ENCODE measurements at places on chromosomes 5 and 9. TPM values are rescaled to one million over a fixed set of nuclear protein-coding genes. Genes with fewer than 3 reads are reported as not detected.
A peak's percentile ranks its signal among the peaks of the same experiment; 100 is the strongest.

DNA sequence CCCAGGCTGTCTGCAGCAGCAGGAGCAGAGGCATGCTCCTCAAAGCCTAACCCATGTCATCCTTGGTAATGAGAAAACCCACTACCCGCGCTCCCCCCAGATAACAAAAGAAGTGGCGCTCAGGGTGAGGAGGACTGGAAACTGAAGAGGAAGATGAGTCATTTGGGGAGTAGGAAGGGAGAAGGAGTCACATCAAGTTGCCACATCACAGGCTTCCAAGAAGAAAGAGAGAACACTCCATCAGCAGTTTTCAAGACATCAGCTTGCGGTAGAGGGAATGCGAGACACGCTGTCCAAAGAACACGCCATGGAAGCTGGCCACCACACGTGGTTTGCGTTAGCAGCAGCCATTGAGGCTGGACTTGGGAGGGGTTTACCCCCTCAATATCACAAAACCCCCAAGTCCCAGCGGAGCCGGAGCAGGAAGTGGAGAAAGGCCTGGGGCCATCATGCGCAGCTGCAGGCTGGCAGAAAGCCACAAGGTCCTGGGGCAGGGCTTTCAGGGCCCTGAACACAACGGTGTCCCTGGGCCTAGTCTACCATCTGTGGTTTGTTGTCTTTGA lies 41.5 kb downstream of the SH3PXD2B start:
- no peak overlapping the region for H3K4me3 ChIP-seq
- peaks cover under 1% of the 10 kb centered on the region for H3K4me1 ChIP-seq
- no peaks in the 10 kb centered on the region for H3K36me3 ChIP-seq
- peak overlapping the region; percentile 88 for H3K27ac ChIP-seq
- peak; percentile 92 for DNase-seq

DNA sequence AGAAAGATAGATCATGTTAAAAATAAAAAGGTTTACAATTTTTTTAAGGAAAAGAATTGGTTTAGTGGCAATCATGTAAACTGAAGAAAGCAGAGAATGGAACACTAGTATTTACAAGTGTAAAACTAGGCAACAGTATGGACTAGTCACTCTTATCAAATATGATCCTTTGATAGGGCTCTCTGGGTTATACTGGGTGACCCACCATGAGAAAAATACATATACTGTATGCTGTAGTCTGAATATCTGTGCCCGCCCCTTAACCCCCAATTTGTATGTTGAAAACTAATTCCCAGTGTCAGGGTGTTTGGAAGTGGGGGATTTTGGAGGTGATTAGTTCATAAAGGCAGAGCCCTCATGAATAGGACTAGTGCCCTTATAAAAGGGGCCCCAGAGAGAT lies 236.8 kb upstream of the TARS1 start:
- peaks cover 12% of the 10 kb centered on the region for H3K4me1 ChIP-seq
- no peak overlapping the region for H3K4me3 ChIP-seq
- no peaks in the 10 kb centered on the region for H3K27me3 ChIP-seq
- no peak overlapping the region for H3K27ac ChIP-seq

GRCh38 chr5:72284559-72285423 lies 35.2 kb downstream of the MRPS27 start:
- no peaks in the 10 kb centered on the region for H3K27me3 ChIP-seq
- no peak overlapping the region for H3K27ac ChIP-seq
- H3K36me3 ChIP-seq = peaks cover 11% of the 10 kb centered on the region

Gene GPX8
- 3.9 TPM for total RNA-seq

Gene NIPBL
- 51.9 TPM for total RNA-seq

DNA sequence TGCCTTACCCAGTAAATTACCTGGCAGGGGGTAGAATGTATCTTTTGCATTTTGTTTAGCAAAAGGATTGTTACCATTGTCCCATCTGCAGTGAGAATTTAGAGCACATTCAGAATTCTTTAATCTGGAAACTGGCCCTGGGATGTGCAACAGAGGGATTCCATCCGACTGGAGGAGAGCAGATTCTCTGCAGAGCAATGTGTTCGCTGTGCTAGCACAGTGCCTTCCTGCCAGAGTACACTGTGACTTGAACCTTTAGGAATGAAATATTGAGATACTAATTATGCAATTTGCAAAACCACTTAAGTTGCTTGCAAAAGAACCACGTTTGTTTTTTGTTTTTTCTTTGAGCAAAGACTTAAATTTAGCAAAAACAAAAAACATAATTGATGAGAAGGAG lies 22.5 kb upstream of the DMRT1 start:
- H3K4me3 ChIP-seq = no peak overlapping the region
- H3K4me1 ChIP-seq = no peaks in the 10 kb centered on the region
- no peaks in the 10 kb centered on the region for H3K36me3 ChIP-seq
- H3K27me3 ChIP-seq = no peaks in the 10 kb centered on the region
- H3K27ac ChIP-seq = no peak overlapping the region

GRCh38 chr5:33524476-33524875 lies 83.7 kb downstream of the TARS1 start:
- H3K27ac ChIP-seq = no peak overlapping the region
- no peaks in the 10 kb centered on the region for H3K27me3 ChIP-seq
- no peak for DNase-seq
- no peaks in the 10 kb centered on the region for H3K4me1 ChIP-seq
- H3K36me3 ChIP-seq = peaks cover 4% of the 10 kb centered on the region
- H3K4me3 ChIP-seq = no peak overlapping the region

Gene IL7R
- 0.92 TPM for total RNA-seq

Gene SVEP1
- 14.3 TPM for total RNA-seq

- H3K4me1 ChIP-seq = peaks cover 4% of the 10 kb centered on the region
- no peaks in the 10 kb centered on the region for H3K27me3 ChIP-seq
- H3K27ac ChIP-seq = no peak overlapping the region
- no peak for DNase-seq
- no peaks in the 10 kb centered on the region for H3K36me3 ChIP-seq
- no peak overlapping the region for H3K4me3 ChIP-seq
These were observed 13.3 kb downstream of the RIC1 start for GRCh38 chr9:5642170-5642569.

- no peak overlapping the region for H3K27ac ChIP-seq
- no peak overlapping the region for H3K4me3 ChIP-seq
- H3K27me3 ChIP-seq = no peaks in the 10 kb centered on the region
- no peak for DNase-seq
These were observed 377.8 kb downstream of the KIAA0825 start for GRCh38 chr5:94240596-94240992.

Gene SHC3
- total RNA-seq = 0.23 TPM

DNA sequence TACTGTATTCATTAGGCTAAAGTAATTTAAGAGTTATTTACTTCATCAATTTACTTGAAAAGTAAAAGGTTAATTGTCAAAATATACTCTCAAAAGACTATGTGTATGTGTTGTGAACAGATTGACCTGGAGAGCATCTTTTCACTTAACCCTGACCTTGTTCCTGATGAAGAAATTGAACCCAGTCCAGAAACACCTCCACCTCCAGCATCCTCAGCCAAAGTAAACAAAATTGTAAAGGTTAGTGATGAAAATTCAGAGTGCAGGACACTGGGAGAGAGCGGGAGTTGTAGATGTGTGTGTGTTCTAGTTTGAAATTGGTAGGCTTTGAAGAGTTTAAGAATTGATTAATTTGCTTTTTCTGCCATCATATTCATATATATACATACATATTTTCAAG lies 41.9 kb downstream of the KIF2A start:
- DNase-seq = no peak
- no peaks in the 10 kb centered on the region for H3K4me1 ChIP-seq
- no peaks in the 10 kb centered on the region for H3K27me3 ChIP-seq
- peaks cover 21% of the 10 kb centered on the region for H3K36me3 ChIP-seq
- no peak overlapping the region for H3K27ac ChIP-seq

DNA sequence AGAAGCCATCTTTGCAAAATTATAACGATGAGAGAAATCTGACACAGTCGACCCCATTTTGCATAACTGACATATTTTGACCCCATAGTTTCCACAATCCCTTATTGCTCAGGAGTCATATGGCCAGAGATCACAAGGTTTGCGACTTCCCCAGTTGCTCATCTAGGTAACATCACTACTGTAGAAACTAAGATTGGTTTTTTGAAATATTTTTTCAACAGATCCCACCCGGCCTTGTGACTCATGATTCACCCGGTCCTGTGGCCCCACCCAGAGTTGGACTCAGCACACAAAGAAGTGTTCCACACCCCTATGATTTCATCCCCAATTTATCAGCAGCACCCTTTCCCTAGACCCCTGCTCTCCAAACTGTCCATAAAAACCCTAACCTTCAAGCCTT lies 50.2 kb downstream of the TIMD4 start:
- H3K4me1 ChIP-seq = no peaks in the 10 kb centered on the region
- DNase-seq = no peak
- H3K27ac ChIP-seq = no peak overlapping the region
- no peaks in the 10 kb centered on the region for H3K27me3 ChIP-seq
- no peaks in the 10 kb centered on the region for H3K36me3 ChIP-seq
- H3K4me3 ChIP-seq = no peak overlapping the region

- no peak overlapping the region for H3K27ac ChIP-seq
- H3K4me1 ChIP-seq = no peaks in the 10 kb centered on the region
- H3K36me3 ChIP-seq = no peaks in the 10 kb centered on the region
- no peak for DNase-seq
- H3K27me3 ChIP-seq = no peaks in the 10 kb centered on the region
These were observed 184.6 kb upstream of the PUM3 start for GRCh38 chr9:3028535-3028934.

- no peak for DNase-seq
- H3K27me3 ChIP-seq = no peaks in the 10 kb centered on the region
- no peak overlapping the region for H3K27ac ChIP-seq
- no peak overlapping the region for H3K4me3 ChIP-seq
- peaks cover 53% of the 10 kb centered on the region for H3K36me3 ChIP-seq
These were observed 105.8 kb downstream of the DAB2IP start for GRCh38 chr9:121757281-121757585.

Gene C8G
- total RNA-seq = 1.4 TPM

DNA sequence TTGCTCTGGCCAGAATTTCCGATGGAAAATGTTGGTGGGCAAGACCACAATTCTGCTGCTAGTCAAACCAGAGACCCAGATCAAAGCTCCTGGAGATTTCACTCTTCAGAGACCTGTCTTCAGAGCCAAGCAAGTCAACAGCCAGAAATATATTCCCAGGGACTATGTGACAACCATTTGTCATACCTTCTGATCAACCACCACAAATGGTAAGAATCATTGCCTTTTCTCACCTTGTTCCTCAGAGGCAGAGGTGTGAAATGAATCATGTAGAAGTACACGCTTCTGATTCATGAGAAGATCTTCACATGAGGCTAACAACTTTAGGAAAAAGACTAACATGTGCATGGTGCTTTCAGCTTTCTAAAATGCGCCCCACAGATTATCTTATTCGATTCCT lies 53.5 kb downstream of the SUSD1 start:
- no peaks in the 10 kb centered on the region for H3K27me3 ChIP-seq

Gene WNT8A
- not detected for total RNA-seq

- no peak overlapping the region for H3K27ac ChIP-seq
- no peak for DNase-seq
- no peaks in the 10 kb centered on the region for H3K4me1 ChIP-seq
- no peak overlapping the region for H3K4me3 ChIP-seq
- H3K27me3 ChIP-seq = peaks cover 7% of the 10 kb centered on the region
These were observed 64.4 kb upstream of the PCAT7 start for GRCh38 chr9:94490465-94490864.

Gene RASEF
- not detected for total RNA-seq

DNA sequence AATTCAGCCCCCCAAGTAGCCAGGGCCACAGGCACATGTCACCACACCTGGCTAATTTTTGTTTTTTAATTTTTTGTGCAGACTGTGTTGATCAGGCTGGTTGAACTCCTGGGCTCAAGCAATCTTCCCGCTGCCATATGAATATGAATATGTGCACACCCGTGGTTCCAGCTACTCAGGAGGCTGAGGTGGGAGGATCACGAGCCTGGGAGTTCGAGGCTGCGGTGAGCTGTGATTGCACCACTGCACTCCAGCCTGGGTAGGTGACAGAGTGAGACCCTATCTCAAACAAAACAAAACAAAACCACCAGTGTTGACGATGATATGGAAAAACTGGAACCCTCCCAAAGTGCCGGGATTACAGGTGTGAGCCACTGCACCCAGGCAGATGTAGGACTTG lies 32.0 kb downstream of the EHMT1 start:
- no peaks in the 10 kb centered on the region for H3K27me3 ChIP-seq
- no peak overlapping the region for H3K4me3 ChIP-seq
- no peaks in the 10 kb centered on the region for H3K36me3 ChIP-seq
- H3K27ac ChIP-seq = no peak overlapping the region
- DNase-seq = no peak
- H3K4me1 ChIP-seq = peaks cover 3% of the 10 kb centered on the region

- no peak overlapping the region for H3K27ac ChIP-seq
- no peaks in the 10 kb centered on the region for H3K36me3 ChIP-seq
- H3K4me3 ChIP-seq = no peak overlapping the region
- H3K4me1 ChIP-seq = no peaks in the 10 kb centered on the region
- no peak for DNase-seq
These were observed 440.9 kb downstream of the DIRAS2 start for GRCh38 chr9:90201766-90202165.

Gene PAM
- total RNA-seq = 1,220 TPM

- H3K27ac ChIP-seq = no peak overlapping the region
- DNase-seq = no peak
- H3K27me3 ChIP-seq = no peaks in the 10 kb centered on the region
- no peaks in the 10 kb centered on the region for H3K36me3 ChIP-seq
These were observed 53.9 kb downstream of the ZCCHC7 start for GRCh38 chr9:37174247-37174646.

DNA sequence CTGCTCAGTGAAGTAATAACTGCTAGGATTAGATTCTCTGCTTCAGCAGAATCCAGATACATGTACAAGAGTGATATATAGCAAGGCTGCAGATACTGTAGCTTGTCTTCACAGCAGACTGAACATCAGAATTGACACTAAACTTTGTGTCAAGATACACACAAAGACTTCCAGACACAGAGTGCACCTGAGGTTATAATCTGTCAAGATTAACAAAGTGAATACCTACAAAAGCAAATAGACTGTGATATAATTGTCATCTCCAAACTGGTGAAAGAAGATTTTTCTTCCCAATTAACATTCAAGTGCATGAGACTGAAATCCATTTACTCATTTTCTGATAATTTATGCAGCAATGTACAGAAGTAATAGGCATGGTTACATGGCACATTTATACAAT lies 2266.5 kb upstream of the WWC1 start:
- H3K4me3 ChIP-seq = no peak overlapping the region
- H3K36me3 ChIP-seq = no peaks in the 10 kb centered on the region
- H3K27me3 ChIP-seq = no peaks in the 10 kb centered on the region
- no peak overlapping the region for H3K27ac ChIP-seq
- no peaks in the 10 kb centered on the region for H3K4me1 ChIP-seq
